Activated naive CD8-positive, alpha-beta T cell treated with anti-CD3 and anti-CD28 coated beads, Interleukin-2, amount 50 U/mL, for 16 hours (primary cell): ENCODE measurements at places on chromosomes 6 and 20.

DNA sequence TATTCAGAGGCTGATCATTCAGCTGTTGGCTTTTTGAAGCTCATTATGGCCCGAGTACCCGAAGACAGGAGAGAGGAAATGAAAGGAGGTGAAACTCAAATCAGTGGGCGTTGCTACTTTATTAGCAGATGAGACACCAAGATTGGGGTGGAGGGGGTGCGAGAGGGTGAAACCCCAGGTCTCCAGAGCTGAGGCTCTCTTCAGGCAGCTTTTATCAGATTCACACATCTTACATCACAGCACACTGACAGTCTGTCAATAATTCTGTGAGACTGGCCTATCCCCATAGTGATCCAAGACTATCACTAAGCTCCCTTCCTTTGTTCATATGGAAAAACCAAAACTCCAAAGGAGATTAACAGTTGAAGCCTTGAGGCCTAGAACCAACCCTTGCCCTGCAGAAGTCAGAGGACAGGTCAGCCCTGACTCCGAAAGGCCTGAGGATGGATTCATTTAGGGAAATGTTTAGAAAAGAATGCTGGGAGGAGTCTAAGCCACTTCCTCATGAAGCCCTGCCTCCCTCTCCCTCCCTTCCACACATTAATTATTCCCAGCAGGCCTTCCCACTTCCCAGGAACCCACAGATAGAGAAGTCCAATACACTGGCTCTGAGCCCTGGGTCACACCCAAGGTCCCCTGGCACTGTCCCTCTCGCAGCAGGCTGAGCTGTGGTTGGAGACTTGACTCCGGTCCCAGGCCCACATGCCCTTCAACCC, 23.2 kb downstream of the TRERF1 start:
- DNase-seq = no peak

DNA sequence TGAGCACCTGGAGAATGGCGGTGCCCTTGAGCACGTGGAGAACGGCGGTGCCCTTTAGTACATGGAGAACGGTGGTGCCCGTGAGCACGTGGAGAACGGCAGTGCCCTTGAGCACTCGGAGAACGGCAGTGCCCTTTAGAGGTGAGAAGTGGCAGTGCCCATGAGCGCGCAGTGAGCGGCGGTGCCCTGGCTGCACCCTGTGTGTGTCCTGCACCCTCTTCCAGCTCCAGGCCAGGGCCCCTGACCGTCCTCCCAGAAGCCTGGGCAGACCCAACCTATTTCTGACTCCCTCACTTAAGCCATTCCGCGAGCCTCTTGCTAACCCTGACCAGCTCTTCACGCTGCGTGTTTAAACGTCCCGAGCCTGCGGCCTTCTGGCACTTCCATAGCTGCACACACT, 151.3 kb downstream of the DLL1 start:
- no peak for DNase-seq

- peak; percentile 25 for DNase-seq
Measured at GRCh38 chr6:149938571-149939355, 3.1 kb upstream of the ULBP2 start.

DNA sequence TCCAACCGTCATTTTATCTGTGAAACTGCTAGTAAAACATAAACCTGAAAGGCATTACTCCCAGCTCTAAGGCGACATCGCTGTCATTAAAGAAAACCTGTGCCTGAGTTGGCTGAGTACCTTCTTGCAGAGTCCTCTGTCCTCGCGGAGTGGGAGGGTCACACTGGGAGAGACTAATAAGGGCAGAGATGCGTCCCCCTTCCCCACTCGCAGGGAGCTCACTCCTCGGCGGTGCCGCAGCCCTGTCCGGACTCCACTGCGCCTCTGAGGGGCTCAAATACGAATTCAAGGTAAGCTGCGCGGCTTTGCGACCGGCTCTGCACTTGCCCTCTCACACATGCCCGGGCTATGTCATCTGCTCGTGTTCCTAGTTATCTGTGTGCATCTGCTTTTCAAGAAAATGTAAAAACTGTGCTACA, at the start of gene COL19A1:
Gene COL19A1, plus strand, starts transcription at position 206 of the 419 bp plus-strand sequence. CDS start 13,012 bp downstream, outside the sequence.
- no peak for DNase-seq

DNA sequence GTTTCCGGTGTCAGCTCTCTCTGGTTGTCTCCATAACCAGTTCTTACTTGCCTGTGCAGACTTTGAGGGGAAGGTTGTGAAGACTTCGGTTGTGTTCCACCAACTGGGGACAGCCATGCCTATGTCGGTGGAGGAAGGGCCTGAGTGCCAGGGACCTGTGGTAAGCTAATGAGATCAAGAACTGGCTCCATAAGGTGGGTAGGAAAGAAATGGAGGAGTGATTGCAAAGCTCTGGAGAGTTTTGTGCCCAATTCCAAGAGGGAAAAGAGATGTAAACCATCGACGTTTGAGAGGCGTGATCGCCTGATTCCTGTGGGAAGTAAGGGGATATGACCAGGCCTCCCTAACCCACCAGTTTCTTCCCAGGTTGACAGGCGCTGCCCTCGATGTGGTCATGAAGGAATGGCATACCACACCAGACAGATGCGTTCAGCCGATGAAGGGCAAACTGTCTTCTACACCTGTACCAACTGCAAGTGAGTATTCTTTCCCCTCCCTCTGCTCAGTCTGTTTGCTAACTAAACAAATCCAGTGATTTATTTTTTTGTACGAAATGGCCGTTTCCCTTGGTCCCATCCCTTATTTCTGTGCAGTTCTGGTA, 893 bp downstream of the POLR1H start:
- no peak for DNase-seq

- no peak for DNase-seq
Measured at GRCh38 chr20:64044484-64045247, 4.8 kb downstream of the SOX18 start.

- no peak for DNase-seq
Measured at GRCh38 chr6:35512006-35512405, 690 bp downstream of the TULP1 start.
